ENCODE measurements at places on chromosomes 1 and 21.

DNA sequence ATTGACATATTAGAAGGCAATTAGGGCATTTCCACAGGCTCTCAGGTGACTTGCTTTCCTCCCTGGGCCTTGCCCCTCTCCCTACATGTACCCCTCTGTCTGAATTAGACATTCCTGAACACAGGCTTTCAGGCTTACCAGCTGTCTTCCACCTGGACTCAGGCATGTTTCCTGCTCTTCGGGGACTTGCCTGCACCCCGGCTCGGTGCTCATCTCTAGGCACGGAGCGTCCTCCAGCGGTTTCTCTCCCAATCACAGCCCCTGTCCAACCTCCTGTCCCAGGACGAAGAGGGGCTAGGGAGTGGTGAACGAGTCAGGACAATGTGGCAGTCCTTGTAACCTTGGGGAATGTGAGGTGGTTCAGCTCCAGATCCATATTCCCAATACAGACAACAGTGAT lies 4.2 kb downstream of the PROK1 start:
- DNase-seq = no peak

GRCh38 chr21:31848326-31848985 lies 24.4 kb upstream of the HUNK start:
- no peak for DNase-seq

DNA sequence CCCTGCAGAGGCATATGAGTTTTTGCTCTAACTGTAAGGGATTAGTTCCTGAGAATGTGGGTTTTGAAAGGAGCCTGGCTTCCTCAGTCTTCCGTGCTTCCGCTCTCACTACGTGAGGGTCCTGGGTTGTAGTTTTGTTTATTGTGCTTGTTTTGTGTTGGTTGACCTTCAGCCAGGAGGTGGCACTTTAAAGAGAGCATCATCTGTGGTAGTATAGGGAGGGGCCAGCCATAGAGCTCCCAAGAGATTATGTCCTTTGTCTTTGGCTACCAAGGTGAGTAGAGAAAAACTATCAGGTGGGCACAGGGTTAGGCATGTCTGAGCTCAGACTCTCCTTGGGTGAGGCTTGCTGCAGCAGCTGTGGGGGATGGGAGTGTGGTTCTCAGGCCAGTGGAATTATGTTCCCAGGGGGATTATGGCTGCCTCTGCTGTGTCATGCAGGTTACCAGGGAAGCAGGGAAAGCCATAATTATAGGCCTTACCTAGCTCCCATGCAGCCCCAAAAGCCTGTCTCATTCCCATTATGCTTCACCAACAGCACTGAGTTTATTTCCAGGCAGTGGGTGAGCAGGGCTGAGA lies 23.5 kb downstream of the CYP4B1 start:
- DNase-seq = no peak

GRCh38 chr1:110007046-110007830 lies 22.7 kb downstream of the AHCYL1 start:
- DNase-seq = no peak

- DNase-seq = no peak
Measured at GRCh38 chr21:37199057-37199924, 67.8 kb downstream of the VPS26C start.
